GM12892 (cell line): ENCODE measurements at places on chromosomes 12 and 14.

DNA sequence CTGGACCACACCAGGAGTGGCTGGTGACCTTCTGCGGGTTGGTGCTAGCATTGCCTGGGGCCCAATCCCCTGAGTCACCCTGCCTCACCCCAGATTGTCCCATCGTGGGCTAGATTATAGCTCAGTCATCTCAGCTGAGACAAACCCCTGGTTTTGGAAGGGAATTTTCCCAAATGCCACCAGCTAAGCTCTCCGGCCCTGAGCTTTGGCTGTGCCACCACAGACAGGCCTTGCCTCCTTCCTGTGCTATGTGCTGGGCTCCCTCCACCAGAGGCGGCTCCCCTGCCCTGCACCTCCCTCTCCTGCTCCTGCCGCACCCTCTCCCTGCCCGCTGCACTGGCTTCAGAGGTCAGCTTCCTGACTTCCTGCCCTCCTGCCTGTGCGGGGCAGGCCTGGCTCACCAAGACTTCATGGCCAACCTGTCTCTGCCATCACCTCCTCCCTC, 196.3 kb downstream of the TSPAN9 start:
- DNase-seq: no peak

GRCh38 chr12:112801055-112801454, 9.5 kb downstream of the RPH3A start:
- DNase-seq: no peak

DNA sequence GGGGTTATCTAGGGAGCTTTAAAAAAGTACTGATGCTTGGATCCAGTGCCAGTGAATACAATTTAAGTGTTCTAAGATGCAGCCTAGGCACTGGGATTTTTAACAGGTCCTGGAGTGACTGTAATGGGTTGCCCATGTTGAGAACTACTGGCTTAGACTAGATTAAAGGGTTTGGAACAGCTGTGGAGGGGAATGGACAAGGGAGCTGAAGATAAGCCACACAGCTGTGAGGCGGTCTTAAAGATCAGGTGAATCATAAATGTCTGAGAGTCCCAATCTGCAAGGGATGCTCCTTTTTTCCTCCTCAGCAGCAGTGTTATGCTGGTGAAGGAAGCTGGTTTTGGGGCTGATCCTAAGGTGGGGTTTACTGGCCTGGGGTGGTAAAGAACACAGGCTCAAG, 35.5 kb upstream of the FRMD6 start:
- DNase-seq: no peak

- no peak for DNase-seq
Observed at GRCh38 chr12:100249941-100250340, 16.9 kb downstream of the DEPDC4 start.

DNA sequence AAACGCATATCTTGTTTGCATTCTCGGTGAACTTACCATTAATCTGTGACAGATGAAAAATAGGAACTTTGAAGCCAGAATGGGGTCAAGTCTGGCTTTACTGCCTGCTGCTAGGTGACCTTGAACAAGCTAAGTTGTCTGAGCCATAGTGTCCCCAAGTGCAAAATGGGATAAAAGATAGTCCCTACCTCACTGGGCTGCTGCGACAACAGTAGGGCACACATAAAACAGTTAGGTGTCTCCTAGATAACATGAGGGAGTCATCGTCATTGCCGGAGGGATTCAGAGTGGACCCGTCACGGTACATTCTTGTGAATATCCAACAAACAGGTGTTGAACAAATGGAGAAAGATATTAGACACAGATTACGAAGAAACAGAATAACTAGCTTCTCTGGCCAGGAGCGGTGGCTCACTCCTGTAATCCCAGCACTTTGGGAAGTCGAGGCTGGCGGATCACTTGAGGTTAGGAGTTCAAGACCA, 71.2 kb downstream of the NINJ2 start:
- no peak for DNase-seq

- no peak for DNase-seq
Observed at GRCh38 chr12:19382111-19382526, 57.2 kb upstream of the AEBP2 start.

DNA sequence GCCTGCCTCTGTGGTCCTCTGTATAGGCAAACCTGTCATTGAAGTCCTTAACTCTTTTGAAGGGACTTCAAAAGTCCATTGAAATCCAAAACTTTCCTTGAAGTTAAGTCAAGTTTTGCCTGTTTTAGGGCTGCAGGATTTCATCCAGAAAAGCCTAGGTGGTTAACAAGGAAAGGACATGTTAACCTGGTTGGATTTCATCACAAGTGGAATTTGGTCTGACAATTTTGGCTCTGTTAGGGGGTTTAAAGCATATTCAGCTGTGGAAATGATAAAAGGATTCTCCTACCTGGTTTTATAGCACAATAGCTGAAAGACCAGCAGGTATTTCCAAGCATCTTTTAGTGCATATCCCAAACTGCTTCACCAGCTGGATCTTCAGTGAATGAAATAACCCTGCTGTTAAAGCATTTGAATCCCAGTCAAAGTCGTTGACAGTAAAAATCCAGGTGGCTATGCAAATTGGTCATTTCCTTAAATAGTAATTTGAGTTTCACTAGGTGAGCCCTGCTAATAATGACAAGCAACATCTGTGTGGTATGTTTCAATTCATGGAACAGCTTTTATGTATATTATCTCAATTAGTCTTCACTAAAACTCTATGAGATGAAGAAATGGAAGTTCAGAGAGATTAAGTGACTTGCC, 400.5 kb downstream of the ETNK1 start:
- DNase-seq: no peak

- DNase-seq: no peak
Observed at GRCh38 chr14:37198273-37198598, 499 bp downstream of the MIPOL1 start.

- DNase-seq: no peak
Observed at GRCh38 chr14:54794159-54794558, 108.5 kb downstream of the GCH1 start.

DNA sequence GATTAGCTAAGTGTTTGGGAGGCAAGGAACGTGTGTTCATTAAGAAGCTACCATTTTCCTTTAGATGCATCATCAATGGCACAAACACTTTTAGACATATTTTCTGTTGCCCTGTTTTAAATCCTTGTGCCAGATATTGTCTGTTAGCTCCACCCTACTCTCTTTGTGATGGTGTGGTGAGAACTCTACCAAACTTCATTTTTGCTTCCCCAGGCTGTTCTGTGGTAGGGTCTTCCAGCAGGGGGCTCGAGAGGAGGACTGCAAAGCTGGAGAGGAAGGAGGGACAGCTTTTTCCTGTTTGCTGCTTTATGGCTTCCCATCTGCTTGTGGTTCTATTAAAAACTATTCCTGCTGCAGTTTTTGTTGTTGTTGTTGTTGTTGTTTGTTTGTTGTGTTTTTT, 23.8 kb upstream of the STRAP start:
- DNase-seq: no peak

- DNase-seq: no peak
Observed at GRCh38 chr14:79496701-79497100, 714.6 kb downstream of the DIO2 start.
